Naive thymus-derived CD4-positive, alpha-beta T cell (primary cell): ENCODE measurements at places on chromosomes 13 and 19. TPM values are rescaled to one million over a fixed set of nuclear protein-coding genes. Genes with fewer than 3 reads are reported as not detected.
A peak's percentile ranks its signal among the peaks of the same experiment; 100 is the strongest.

Gene BORA
- total RNA-seq: 6.2 TPM

DNA sequence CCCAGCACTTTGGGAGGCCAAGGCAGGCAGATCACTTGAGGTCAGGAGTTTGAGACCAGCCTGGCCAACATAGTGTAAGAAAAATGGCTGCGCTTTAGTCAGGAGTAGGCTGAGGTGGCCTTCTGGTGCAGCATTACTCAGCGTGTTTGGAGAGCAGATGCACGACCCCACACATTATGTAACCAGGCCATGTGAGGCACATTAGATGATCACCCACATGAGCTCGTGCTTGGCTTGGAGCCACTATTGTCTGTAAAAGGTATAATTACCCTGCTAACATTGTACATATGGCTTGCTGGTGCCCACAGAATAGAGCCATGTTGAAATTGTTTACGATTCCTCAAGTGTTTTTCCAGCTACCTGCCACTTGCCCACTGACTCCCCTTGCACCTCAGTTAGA, 24.0 kb upstream of the SCEL start:
- no peaks in the 10 kb centered on the region for H3K27me3 ChIP-seq
- H3K36me3 ChIP-seq: no peaks in the 10 kb centered on the region
- no peak overlapping the region for H3K4me3 ChIP-seq
- H3K4me1 ChIP-seq: no peaks in the 10 kb centered on the region

GRCh38 chr19:47702671-47703070, 10.6 kb upstream of the EHD2 start:
- DNase-seq: no peak
- no peaks in the 10 kb centered on the region for H3K27me3 ChIP-seq
- H3K4me1 ChIP-seq: no peaks in the 10 kb centered on the region
- no peak overlapping the region for H3K4me3 ChIP-seq

DNA sequence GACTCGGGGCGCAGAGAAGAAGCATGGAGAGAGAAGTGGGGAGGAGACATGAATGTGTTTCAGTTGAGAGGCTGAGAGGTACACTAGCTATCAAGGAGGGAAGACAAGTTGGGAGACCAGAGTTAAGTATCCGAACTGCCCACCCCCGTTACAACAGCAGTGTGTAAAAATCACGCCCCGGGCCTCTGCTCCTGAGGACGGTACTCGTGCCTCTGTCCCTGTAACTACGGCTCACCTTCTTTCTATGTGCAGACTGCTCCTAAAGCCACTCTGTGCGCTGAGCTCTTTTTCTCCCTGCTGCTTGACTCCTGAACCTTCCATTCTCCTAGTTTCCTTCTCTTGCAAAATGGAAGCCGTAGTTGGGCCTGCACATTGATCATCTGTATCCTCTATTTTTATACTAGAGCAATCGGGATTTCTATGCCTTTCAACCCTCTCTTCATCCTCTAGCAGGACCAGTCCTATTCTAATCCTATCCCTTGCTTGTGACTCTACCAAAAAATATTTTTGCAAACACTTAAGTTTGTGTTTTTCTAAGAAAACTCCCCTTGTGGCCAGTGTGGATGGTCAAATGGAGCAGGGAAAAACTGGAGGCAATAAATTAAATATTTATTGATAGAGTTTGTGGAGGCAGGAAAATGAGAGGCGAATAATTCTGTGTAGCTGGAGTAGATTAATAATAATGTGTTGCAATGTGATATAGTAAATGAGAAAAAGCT, 569 bp downstream of the POLR1D start:
- H3K4me3 ChIP-seq: peak overlapping the region; percentile 95
- H3K27me3 ChIP-seq: no peaks in the 10 kb centered on the region
- H3K27ac ChIP-seq: peak overlapping the region; percentile 97
- H3K36me3 ChIP-seq: peaks cover 4% of the 10 kb centered on the region
- peaks cover 37% of the 10 kb centered on the region for H3K4me1 ChIP-seq
- no peak for DNase-seq
